ENCODE measurements at places on chromosomes 5 and 9. TPM values are rescaled to one million over a fixed set of nuclear protein-coding genes. Genes with fewer than 3 reads are reported as not detected.
A peak's percentile ranks its signal among the peaks of the same experiment; 100 is the strongest.

Gene ERMP1
- 25.5 TPM for total RNA-seq

- no peaks in the 10 kb centered on the region for H3K36me3 ChIP-seq
- DNase-seq, result peak; percentile 21
- peaks cover 15% of the 10 kb centered on the region for H3K4me1 ChIP-seq
- no peak overlapping the region for H3K27ac ChIP-seq
- H3K4me3 ChIP-seq, result no peak overlapping the region
Measured at GRCh38 chr9:79817438-79818004, 245.8 kb downstream of the TLE4 start.

DNA sequence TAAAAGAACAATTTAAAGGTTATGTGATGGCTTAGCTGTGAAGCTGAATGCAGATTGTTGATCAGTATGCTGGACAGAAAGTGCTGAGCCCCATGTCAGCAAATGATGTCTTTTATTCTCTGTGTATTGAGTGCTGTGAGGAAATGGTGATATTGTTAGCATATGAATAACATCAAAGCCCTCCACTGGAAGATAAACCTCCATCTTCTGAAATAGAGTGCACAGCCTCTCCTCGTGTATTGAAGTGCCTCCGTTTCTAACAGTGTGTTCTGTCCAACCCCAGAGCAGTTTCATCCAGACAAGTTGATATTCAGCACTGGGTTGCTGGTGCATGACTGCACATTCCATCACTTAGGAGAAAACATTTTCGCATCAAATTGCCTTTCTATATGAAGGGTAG, 242.9 kb downstream of the CSNK1G3 start:
- no peak for DNase-seq
- H3K36me3 ChIP-seq, result no peaks in the 10 kb centered on the region
- H3K4me3 ChIP-seq, result no peak overlapping the region
- no peak overlapping the region for H3K27ac ChIP-seq
- peaks cover 28% of the 10 kb centered on the region for H3K4me1 ChIP-seq
- H3K27me3 ChIP-seq, result no peaks in the 10 kb centered on the region

Gene FOXD4L3
- total RNA-seq, result not detected

- no peak for DNase-seq
- no peaks in the 10 kb centered on the region for H3K27me3 ChIP-seq
- no peak overlapping the region for H3K4me3 ChIP-seq
- H3K27ac ChIP-seq, result no peak overlapping the region
- no peaks in the 10 kb centered on the region for H3K36me3 ChIP-seq
Measured at GRCh38 chr9:5820425-5820824, 12.5 kb downstream of the ERMP1 start.

DNA sequence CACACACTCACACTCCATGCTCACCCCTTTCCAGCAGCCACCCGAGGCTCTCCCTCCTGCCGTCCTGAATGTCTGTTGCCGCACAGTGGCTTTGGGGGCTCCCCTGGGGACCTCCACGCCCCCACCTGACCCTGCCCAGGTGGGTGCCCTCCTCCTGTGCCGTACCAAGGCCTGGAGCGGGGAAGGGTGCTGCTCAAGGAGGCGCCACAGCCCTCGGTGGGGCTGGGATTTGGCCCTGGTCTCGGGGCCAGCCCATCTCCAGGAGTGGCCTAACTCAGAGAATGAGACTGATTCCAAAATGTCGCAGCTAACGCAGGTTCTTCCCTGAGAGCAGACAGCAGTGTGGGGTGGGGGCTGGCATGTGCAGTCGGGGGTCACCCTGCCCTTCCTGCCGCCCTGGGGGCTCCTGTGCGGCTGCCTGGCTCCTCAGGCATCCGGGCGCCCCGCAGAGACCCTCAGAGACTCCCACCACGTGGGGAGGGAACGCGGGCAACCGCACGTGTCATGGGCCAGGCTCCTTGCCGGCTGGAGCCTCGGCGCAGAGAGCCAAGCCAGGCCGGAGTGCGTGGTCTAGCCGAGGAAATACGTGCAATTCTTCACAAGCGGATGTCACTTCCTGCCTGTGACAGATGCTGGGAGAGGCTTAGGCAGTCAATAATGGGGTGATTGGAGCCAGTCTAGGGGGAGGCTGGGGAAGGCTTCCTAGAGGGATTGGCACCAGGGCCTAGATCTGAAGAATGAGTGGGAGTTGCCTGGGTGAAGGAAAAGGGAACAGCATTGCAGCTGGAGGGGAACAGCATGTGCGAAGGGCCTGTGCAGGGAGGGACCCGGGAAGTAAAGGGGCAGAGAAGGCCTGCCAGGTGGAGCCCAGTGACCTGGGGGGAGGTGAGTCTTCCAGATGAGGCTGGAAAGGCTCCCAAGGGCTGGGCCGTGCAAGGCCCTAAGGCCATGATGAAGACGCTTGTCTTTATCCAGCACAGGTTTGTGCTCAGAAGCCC, 44.1 kb downstream of the C9orf50 start:
- no peaks in the 10 kb centered on the region for H3K27me3 ChIP-seq
- no peaks in the 10 kb centered on the region for H3K36me3 ChIP-seq
- peaks cover 5% of the 10 kb centered on the region for H3K4me1 ChIP-seq

Gene AFAP1L1
- 0.36 TPM for total RNA-seq

Gene SPATA31C1
- not detected for total RNA-seq

GRCh38 chr9:21744841-21745240, 57.6 kb upstream of the MTAP start:
- H3K36me3 ChIP-seq, result no peaks in the 10 kb centered on the region
- no peak overlapping the region for H3K4me3 ChIP-seq
- no peak for DNase-seq
- H3K4me1 ChIP-seq, result no peaks in the 10 kb centered on the region
- peaks cover 100% of the 10 kb centered on the region for H3K27me3 ChIP-seq

GRCh38 chr5:59655693-59656309, 237.7 kb downstream of the PDE4D start:
- no peak overlapping the region for H3K27ac ChIP-seq
- H3K4me1 ChIP-seq, result no peaks in the 10 kb centered on the region
- no peaks in the 10 kb centered on the region for H3K36me3 ChIP-seq
- no peak overlapping the region for H3K4me3 ChIP-seq

Gene GDF9
- total RNA-seq, result 0.46 TPM

Gene ENHO
- total RNA-seq, result 21.3 TPM

Gene C9orf50
- not detected for total RNA-seq

GRCh38 chr5:148221508-148221907, 16.8 kb upstream of the MARCOL start:
- H3K27me3 ChIP-seq, result no peaks in the 10 kb centered on the region
- H3K4me3 ChIP-seq, result no peak overlapping the region
- no peak for DNase-seq

DNA sequence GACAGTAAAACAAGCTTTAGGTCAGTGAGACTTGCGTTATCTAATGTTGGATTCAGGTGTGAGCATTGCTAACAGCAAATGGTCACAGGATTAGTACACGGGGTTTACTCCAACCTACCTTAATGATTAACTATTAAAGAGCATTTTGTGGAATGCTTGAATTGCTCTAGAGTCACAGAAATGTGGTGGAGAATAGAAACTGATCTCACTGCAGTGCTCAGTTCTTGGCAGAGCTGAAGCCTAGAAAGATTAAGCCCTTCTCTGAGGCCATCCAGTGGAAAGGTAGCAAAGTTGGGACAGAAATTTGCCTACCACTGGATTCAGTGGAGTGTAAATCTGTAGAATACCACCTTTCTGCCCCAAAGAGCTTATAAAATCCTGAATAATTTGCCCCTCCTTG, 60.9 kb downstream of the ICE1 start:
- no peaks in the 10 kb centered on the region for H3K27me3 ChIP-seq
- no peaks in the 10 kb centered on the region for H3K4me1 ChIP-seq
- no peak for DNase-seq
- H3K4me3 ChIP-seq, result no peak overlapping the region
- peaks cover 4% of the 10 kb centered on the region for H3K36me3 ChIP-seq

GRCh38 chr5:50727845-50728244, 61.4 kb downstream of the PARP8 start:
- H3K4me1 ChIP-seq, result peaks cover 24% of the 10 kb centered on the region
- no peak for DNase-seq
- H3K27ac ChIP-seq, result no peak overlapping the region
- H3K36me3 ChIP-seq, result no peaks in the 10 kb centered on the region
- H3K4me3 ChIP-seq, result no peak overlapping the region

Gene RANBP3L
- not detected for total RNA-seq

- no peaks in the 10 kb centered on the region for H3K36me3 ChIP-seq
- H3K4me3 ChIP-seq, result no peak overlapping the region
- H3K27ac ChIP-seq, result no peak overlapping the region
- H3K4me1 ChIP-seq, result peaks cover 17% of the 10 kb centered on the region
- H3K27me3 ChIP-seq, result no peaks in the 10 kb centered on the region
- DNase-seq, result no peak
Measured at GRCh38 chr5:132422720-132423437, 53.4 kb downstream of the SLC22A5 start.

DNA sequence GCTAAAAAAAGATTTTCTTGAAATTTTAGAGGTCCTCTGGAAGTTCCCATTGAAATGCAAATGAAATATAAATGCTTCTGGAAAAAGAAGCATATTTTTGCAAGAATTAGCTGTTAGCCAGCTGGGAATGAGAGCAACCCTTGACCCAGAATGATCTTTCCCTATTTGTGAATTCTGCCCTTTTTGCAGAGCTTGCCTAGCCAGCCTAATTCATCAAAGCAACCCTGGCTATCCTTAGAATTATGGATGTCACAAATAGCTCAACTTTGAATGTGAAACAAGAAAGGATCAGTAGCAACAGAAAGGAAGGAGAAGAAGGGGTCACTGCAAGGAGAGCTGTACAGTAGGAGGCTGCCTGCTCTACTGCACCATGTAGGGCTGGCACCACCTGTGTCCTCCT, 345.9 kb downstream of the EFNA5 start:
- H3K27me3 ChIP-seq, result no peaks in the 10 kb centered on the region
- DNase-seq, result no peak
- no peak overlapping the region for H3K27ac ChIP-seq
- no peaks in the 10 kb centered on the region for H3K36me3 ChIP-seq
- H3K4me1 ChIP-seq, result no peaks in the 10 kb centered on the region
- no peak overlapping the region for H3K4me3 ChIP-seq

DNA sequence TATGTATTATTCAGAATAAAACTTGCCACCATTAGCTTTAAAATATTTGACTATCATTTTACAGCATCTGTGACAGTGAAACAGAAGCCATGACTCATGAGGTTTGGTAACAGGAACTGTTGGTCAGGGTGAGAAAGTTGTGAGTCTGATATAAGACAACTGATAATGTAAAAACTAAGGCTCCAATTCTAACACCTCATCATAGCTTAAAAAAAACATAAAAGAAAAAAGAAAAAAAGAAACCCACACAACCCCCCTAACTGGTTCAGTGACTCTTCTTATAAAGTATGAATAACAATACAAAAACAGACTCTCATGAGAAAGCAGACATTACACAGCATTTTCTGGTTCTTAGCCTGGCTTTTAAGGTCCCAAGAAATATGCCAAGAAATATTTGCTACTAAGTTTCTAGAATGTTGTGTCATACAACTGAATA, 85.8 kb downstream of the MRPS27 start:
- no peak overlapping the region for H3K4me3 ChIP-seq
- peaks cover 15% of the 10 kb centered on the region for H3K4me1 ChIP-seq
- no peak overlapping the region for H3K27ac ChIP-seq
- no peaks in the 10 kb centered on the region for H3K27me3 ChIP-seq
- no peak for DNase-seq

Gene PRDM9
- not detected for total RNA-seq

DNA sequence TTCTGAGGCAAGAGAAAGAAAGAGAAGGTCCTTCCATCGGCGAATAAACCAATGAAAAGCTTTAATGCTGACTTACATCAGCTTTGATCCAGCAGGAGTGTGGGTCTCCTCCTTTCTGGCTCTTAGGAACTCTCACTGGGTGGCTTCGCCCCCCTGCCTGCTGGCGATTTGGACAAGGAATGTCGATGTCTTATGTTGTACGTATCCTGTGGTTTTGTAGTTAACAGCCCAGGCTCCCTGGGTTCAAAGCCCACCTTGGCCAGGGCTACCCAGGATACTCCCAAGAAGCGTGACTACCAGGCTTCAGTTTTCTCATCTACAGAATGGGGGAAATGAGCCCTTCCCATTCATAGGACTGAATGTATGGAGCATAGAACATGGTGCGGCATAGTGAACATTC, 124.2 kb downstream of the ROR2 start:
- no peaks in the 10 kb centered on the region for H3K4me1 ChIP-seq
- DNase-seq, result no peak
- no peaks in the 10 kb centered on the region for H3K27me3 ChIP-seq
- H3K4me3 ChIP-seq, result no peak overlapping the region
- H3K27ac ChIP-seq, result no peak overlapping the region

GRCh38 chr9:113719919-113720318, 156.2 kb upstream of the ZNF618 start:
- H3K4me1 ChIP-seq, result no peaks in the 10 kb centered on the region
- no peaks in the 10 kb centered on the region for H3K27me3 ChIP-seq
- no peak overlapping the region for H3K27ac ChIP-seq
- H3K4me3 ChIP-seq, result no peak overlapping the region
- no peaks in the 10 kb centered on the region for H3K36me3 ChIP-seq
- no peak for DNase-seq

- no peaks in the 10 kb centered on the region for H3K27me3 ChIP-seq
- no peaks in the 10 kb centered on the region for H3K36me3 ChIP-seq
- no peak overlapping the region for H3K27ac ChIP-seq
- no peak for DNase-seq
- H3K4me3 ChIP-seq, result no peak overlapping the region
Measured at GRCh38 chr5:79481574-79481973, 32.4 kb downstream of the HOMER1 start.

GRCh38 chr9:114089206-114089840, 9.8 kb downstream of the KIF12 start:
- no peaks in the 10 kb centered on the region for H3K27me3 ChIP-seq
- H3K27ac ChIP-seq, result no peak overlapping the region
- no peaks in the 10 kb centered on the region for H3K36me3 ChIP-seq

Gene BAG1
- total RNA-seq, result 49.2 TPM

GRCh38 chr5:112005623-112005930, 248.6 kb upstream of the NREP start:
- no peaks in the 10 kb centered on the region for H3K4me1 ChIP-seq
- H3K36me3 ChIP-seq, result no peaks in the 10 kb centered on the region
- H3K4me3 ChIP-seq, result no peak overlapping the region
- H3K27ac ChIP-seq, result no peak overlapping the region

DNA sequence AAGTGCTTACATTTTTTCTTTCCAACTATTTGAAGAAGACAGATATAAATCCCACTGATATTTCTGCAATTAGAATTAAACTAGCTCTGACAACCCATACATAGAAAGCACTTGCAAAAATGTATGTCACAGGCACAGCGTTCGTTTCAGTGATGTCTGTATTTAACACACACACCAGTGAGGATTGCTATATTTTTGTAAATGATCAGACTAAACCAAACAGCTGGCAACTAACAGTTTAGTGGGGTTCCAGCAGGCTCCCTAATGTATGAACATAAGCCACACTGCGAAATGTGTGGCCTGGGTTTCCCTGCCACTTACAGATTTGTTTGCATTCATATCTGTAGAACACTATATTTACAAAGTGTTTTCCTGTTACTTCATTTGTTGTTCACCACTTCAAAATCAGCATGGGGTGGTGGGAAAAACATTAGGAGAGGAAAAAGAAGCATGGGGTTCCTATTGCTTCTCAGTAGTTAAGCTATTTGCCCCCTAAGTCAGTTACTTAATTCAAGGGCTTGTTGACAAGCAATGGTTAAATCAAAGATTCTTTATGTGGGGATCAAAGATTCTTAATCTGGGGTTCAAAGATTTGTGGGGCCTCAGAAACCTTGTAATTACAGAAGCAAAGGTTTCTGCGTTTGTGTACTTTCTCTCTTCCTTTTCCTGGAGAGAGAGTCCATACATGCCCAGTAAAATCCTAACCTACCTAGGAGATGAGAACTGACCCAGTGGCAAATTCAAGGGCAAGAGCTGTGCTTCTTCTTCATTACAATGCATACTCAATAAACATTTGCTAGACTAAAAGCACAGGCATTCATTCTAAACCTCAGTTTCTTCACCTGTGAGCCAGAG, 27.1 kb downstream of the ZNF608 start:
- H3K36me3 ChIP-seq, result no peaks in the 10 kb centered on the region
- no peaks in the 10 kb centered on the region for H3K27me3 ChIP-seq
- no peak overlapping the region for H3K4me3 ChIP-seq
- H3K27ac ChIP-seq, result peak overlapping the region; percentile 61
- no peak for DNase-seq
